Fibroblast of skin of scalp (primary cell): ENCODE measurements at places on chromosomes 12 and 14.

GRCh38 chr12:117680312-117680711 is 288.5 kb downstream of the KSR2 start:
- peak; percentile 73 for DNase-seq

GRCh38 chr12:28770322-28770721 is 378.8 kb upstream of the FAR2 start:
- no peak for DNase-seq

DNA sequence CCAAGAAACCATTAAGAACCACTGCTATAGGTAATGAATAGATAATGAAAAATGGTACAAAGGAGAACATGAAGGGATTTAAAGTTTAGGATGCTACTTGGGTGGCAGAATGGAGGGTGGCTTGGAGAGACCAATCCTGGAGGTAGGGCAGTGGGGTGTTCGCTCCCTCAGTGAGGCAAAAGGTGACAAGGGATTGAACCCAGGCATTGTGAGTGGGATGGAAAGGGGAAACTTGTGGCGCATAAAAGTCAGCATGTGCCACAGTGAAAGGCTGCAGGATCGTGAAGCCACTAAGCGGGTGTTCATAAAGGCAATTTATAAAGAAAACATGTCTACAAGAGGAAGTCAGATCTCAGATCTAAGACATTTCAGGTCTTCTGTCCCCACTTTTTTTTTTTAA is 76.7 kb upstream of the SLC38A2 start:
- no peak for DNase-seq

DNA sequence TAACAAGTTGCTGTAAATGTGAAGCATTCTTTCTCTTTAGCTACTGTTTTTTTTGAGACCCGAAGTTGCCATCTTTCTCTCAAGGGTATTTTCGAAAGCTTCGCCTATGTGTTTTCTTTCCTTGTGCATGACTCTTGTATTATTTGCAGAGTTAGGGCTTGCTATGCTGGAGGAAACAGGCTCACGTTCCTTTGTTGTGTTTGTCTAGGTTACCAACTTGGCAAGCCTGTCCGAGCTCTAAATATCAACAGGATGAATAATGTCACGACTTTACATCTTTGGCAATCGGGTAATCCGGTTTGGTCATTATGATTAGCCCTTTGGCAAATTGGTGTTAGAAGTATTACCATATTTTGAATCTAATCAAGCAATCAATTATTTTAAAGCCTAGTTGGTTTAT is 15.9 kb upstream of the ATP6V0A2 start:
- no peak for DNase-seq

DNA sequence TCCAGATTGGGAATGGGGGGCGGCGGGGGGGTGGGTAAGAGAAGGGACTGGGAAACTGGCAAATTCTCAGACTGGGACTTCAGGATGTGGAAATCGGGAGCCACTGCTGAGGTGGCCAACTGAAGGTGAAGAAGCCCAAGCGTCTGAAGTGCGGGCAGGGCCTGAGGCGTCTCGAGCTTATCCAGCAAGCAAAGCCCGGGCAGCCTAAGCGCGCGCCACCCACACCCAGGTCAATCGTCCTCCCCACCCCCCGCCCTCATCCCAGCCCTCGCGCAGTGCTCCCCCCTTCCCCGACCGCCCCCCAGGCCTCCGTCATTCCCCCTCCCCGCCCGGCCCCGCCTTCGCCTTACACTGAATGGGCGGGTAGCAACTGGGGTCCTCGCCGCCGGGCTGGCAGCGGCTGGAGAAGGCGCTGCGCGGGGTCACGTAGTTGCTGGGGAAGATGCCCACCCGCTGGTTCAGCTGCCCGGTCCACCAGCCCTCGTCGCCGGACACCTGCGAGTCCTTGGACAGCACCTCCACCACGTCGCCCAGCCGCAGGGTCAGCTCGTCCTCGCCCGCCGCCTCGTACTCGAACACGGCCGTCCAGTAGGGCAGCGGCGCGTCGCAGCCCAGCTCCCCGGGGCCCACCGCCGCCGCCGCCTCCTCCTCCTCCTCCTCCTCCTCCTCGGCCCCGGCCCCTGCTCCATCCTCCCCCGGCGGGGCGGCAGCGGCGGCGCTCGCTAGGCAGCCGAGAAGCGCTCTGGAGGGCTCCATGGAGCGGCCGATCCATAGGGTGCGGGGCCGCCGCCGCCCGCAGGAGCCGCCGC is 693 bp downstream of the MAP3K9 start:
- no peak for DNase-seq

- peak; percentile 97 for DNase-seq
These were observed 273.1 kb downstream of the C12orf50 start for GRCh38 chr12:87756111-87756510.

DNA sequence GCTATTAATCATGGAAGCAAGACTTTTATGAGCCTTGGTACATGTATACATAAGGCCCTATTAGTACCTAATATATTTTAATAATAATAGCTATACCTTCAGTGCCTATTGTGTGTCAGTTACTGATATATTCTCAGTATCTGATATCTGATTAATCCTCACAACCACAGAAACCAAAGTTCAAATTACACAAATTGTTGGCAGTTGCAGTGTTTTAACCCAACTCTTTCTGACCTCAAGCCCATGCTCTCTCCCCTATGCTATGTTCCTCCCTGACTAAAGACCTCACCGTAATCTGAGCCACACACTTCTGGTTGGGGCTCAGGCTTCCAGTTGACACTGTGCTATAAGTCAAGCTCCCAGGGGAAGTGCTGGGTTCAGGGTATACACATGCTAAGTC is 214.4 kb downstream of the SPTSSA start:
- no peak for DNase-seq

DNA sequence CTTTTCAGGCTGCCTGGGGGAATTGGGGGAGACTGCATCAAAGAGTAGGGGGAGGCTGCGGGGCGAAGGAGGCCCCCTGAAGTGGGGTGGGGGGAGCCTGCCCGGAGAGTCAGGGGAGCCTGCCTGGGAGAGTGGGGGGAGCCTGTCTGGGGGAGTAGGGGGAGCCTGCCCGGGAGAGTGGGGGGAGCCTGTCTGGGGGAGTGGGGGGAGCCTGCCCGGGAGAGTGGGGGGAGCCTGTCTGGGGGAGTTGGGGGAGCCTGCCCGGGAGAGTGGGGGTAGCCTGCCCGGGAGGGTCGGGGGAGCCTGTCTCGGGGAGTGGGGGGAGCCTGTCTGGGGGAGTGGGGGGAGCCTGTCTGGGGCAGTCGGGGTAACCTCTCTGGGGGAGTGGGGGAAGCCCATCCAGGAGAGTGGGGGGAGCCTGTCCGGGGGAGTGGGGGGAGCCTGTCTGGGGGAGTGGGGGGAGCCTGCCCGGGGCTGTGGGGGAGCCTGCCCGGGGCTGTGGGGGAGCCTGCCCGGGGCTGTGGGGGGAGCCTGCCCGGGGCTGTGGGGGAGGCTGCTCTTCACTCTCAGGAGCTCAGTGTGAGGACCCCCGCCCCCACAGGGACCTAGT is 6.5 kb upstream of the DEGS2 start:
- no peak for DNase-seq

DNA sequence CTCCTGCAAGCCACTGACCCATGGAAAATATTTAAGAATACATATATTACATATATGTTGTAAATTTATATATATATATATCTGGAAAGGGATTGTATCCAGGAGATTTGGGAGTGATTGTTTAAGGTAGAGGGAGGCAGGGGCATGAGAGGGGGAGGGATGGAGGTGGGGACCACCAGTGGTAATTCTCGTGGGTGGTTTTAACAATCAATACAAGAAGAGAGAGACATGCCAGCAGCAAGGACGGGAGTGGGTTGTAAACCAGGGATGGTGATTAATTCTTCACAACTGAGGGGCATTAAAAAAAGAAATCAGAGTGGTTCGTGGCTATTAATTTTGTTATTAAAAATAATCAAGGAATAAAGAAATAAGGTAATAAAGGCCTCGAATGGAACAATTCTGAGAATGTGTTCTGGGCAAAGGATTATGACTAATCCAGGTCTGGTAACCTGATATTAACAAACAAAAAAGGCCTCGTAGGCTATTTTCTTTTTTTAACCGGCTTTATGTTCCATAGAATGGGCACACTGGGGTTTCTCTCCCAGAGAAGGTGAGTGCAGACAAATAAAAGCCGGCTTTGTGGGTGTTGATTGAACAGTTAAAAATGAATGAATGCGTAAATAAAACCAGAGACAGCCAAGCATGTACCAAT is 8.3 kb upstream of the RTL1 start:
- DNase-seq = no peak

- no peak for DNase-seq
These were observed 13.2 kb downstream of the NFKBIA start for GRCh38 chr14:35391388-35391710.

- DNase-seq = no peak
These were observed 5.7 kb upstream of the SLC38A4 start for GRCh38 chr12:46831335-46832129.

DNA sequence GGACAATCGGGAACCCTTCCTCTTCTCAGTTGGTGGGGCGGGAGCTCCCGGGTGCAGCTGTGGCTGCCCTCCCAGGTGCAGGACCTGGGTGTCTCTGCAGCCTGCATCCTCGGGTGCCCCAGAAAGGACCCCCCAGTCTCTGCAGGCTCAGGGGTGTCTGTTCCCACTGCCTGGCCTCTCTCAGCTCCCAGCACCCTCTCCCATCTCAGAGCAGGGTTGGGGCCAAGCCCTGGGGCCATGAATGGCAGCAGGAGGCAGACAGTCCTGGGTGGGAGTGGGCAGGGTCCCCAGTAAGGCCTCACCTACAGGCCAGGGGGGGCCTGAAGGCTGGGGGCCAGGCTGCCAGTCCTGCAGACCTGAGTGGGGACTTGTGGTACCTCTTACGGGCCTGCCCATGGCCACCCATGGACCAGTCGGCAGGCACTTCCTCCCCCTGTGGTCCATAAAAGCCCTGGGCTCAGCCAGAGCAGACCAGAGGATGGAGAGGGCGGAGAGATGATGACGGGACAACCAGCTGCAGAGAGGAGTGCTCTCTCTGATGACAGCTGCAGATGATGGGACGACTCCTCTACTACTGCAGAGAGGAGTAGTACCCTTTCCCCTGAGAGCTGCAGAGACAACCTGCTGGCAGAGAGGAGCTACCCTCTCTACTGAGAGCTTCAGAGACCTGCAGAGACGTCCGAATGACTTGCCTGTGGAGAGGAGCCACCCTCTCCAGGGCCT is 26.6 kb downstream of the TCHP start:
- DNase-seq = no peak

DNA sequence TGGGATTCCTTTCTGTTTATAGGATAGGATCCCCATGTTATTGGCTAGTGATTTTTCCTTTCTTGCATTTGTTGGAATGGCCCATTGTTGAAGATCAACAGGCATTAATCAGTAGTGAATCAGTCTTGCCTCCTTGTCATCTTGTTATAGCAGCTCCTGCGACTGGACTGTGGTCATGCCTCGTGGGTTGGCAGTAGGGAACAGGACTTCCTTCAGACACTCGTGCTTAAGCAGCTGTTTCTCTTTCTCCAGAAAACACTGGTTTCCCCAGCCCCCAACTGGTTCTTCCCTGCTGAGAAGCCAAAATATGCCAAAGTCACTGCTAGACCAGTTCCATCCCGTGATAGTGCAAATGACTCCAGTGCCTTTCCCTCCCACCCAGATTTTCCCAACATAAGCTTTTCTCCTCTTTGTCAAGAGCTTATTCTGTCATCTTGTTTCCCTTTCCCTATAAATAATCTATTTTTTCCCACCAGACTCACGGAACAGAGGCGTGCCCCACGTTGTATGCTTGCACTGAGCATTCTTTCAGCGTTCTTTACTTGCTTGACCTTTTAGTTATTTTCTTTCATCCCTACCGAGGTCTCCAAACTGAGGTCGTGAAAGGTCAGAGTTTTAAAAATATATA is 83.5 kb downstream of the SAMD4A start:
- peak; percentile 91 for DNase-seq

GRCh38 chr14:106564058-106564643 is 1037.8 kb downstream of the TMEM121 start:
- no peak for DNase-seq

- no peak for DNase-seq
These were observed 75.3 kb downstream of the GARIN6 start for GRCh38 chr12:99722690-99723486.

- no peak for DNase-seq
These were observed 13.5 kb downstream of the SLC7A7 start for GRCh38 chr14:22801716-22802115.

- DNase-seq = peak; percentile 85
These were observed at the start of gene RAPGEF3 for GRCh38 chr12:47758834-47759690. Gene RAPGEF3 (minus strand): TSS chr12:47758880. CDS start chr12:47758556, 324 bp downstream.

DNA sequence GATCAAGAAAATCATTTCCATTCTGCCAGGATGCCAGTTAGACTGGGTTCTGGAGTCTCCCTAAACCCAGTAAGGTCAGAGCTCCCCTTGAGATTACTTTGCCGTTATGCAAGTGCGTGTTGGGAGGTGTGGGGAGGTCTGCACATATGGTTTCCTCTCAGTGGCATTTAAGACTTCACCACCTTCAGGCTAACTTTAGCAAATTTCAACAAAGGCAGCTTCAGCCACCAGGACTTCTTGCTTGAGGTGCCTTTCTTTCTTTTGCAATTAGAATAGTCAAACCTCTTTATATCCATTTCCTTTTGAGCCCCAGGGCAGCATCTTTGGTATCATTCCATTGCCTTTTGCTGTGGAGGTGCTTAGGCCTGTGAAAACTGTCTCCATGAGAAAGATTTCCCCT is 117.2 kb upstream of the CCND2 start:
- DNase-seq = no peak

GRCh38 chr12:7666595-7666994 is 887 bp upstream of the APOBEC1 start:
- DNase-seq = no peak

GRCh38 chr12:65500091-65500900 is 221.8 kb downstream of the MSRB3 start:
- DNase-seq = peak; percentile 77

DNA sequence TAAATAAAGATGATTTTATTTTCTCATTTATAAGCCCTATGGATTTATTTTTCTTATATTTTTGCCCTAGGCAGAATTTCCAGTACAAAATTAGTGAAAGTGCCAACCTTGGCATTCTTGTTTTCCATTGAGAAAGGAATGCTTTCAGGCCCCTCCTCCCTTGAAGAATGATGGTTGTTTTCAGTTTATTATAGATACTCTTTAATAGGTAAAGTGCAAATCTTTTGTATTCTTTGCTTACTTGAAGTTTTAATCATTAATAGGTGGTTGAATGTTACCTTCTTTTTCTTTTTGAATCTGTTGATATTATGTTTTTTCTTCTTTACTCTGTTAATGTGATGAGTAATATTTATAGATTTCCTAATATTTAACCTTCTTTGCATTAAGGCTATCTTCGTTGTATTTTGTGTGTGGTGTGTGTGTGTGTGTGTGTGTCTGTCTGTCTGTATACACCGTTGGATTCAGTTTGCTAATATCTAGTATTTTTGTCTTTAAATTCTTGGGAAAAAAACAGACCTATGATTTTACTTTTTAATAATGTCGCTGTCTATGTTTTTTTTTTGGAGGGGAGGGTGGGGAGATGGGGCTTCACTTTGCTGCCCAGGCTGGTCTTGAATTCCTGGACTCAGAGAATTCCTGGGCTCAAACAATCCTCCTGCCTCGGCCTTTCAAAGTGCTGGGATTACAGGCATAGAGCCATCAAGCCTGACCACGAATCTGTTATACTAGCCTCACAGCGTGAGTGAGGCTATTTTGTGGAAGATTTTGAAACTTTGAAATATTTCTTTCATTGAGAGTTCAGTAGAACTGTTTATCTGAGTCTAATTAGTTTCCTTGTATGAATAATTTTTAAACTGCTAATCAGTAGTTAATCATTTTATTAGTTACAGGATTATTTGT is 13.5 kb downstream of the SRGAP1 start:
- DNase-seq = peak; percentile 74
